Activated CD8-positive, alpha-beta T cell treated with anti-CD3 and anti-CD28 coated beads for 36 hours (primary cell): ENCODE measurements at places on chromosomes 11 and 22.

DNA sequence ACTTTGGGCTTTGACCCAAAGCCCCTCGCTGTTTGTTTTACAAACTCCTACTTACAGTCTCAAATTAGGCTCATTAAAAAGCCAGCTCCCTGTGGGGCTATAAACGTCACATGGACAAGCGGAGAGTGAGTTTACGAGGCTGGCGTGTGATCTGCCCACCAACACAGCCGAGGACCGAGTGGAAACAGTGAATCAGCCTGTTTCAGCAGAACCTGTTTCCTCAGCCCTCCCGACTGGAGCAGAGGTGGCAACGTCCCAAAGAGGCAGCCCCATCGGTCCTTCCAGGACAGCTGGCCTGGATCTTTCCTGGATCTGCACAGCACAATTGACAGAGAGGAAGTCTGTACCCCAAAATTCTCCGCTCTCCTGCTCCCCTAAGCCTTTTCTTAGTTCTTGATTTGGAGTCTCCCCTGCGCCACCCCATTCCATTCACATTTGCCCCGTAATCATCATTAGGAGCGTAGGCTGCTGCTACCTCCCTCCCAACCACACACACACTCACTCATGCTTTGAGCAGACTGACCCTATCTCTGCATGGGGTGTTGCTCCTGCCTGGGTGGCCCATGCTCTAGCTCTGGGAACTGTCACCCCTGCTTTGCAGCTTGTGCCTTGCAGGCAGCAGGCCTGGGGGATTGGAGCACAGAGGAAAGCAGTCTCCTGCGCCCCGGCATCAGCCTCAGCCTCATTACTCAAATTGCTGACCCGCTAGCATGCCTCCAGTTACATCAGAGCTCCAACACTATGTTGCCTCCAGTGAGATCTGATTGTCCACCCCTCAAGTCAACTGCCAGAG, 117.8 kb downstream of the NAT10 start:
- DNase-seq: no peak

- DNase-seq: no peak
Measured at GRCh38 chr11:84261707-84262106, 975.5 kb upstream of the CCDC90B start.

- no peak for DNase-seq
Measured at GRCh38 chr11:111362887-111363411, 16.1 kb downstream of the POU2AF1 start.

- DNase-seq: no peak
Measured at GRCh38 chr11:1222491-1223345, at the start of gene MUC5B. MUC5B (plus strand) TSS chr11:1223066; CDS start chr11:1223124, 58 bp downstream.

DNA sequence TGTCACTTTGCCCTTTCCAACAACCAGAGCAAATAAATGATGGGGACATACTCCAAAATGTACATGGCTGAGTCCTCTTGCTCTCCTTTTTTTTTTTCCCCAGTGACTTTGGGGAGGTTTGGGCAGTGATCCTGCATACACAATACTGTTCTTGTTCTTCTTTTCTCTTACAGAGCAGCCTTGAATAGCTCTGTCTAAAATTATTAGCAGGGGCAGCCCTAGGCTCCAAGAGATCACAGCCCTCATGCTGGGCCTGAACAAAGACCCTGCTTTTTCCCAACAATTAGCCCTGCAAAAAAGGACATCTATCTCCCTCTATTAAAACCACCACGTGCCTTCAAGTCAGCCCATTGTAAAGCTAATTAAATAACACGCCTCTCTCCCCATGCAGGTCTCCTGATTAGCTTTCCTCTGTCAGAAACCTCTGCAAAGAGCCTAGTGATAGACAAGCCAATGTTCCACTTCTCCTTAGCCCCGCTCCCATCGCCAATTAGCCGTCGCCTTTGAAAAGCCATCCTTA, 54.7 kb downstream of the ETS1 start:
- DNase-seq: no peak

DNA sequence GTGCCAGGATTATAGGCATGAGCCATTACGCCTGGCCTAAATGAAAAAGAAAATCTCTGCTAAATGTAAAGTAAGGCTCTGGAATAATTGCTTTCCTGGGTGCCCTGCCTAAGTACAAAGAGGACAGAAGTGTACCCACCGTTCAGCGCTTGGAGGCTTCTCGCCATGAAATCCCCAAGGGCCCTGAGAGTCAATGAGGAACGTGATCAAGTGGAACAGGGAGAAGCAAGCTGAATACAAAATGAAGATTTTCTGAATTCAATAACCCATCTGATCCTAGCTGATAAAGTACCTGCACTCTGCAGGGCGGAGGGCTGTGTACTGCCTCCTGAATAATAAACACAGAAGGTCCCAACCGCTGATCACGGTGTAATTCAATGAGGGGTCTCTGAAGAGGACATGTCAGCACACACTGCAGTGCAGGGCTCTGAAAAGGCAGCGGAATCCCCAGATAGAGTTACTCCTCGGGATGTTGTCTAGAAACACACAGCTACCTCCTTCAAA, 97.7 kb downstream of the ABTB2 start:
- no peak for DNase-seq
